CD4-positive, alpha-beta T cell (primary cell): ENCODE measurements at places on chromosomes 12 and 14.

DNA sequence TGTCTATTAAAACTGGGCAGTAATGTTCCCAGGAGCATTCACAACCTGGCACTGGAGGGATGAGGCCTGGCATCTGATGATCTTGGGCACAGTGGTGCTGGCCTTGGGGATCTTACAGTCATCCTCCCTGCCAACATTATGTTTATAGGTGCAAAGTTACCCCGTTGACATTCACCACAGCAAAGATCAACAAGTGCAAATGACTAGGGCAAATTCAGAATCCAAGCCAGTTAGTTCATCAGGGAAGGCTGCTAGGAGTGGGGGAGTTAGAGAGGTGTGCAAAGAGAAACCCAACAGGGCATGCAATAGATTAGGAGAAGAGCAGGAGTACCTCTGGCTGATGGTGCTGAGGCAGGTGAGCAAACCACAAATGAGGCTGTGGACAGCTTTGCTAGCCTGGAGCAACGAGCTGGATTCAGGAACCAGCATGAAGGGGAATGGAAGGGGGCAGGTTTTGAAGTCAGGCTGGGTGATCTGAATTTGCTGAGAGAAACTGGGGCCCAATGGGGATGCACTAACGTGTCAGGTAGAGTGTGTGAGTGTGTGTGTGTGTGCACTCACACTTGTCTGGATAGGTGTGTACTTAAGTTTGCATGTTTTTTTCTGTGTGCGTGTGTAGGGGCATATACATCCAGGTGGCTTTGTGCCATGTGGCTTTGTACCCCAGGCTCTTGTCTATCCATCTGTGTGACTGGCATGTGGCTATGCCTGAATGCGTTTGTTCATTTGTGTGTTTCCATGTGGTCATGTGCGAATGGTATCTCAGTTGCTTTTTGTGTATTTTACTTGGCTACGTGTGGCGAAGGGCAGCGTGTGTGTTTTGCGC is 1.6 kb downstream of the CISTR start:
- H3K4me1 ChIP-seq, result peaks cover 40% of the 10 kb centered on the region
- no peaks in the 10 kb centered on the region for H3K36me3 ChIP-seq
- H3K27me3 ChIP-seq, result peaks cover 55% of the 10 kb centered on the region

DNA sequence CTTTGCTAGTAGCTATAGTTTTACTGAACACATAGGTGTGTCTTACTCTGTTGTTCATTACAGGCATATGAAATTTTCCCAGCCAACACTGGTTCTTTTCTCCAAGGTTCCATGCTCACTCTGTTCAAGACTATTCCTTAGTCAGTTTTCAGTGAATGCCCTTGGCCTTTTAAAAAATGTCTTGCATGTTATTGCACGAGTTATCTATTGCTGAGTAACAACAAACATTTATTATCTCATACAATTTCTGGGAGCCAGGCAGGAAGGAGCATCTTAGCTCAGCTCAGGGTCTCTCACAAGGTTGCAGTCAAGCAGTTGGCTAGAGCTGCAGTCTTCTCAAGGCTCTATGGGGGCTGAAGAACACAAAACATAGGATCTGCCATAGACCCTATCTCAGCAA is 223.5 kb downstream of the BTG1 start:
- no peak overlapping the region for H3K4me3 ChIP-seq
- no peaks in the 10 kb centered on the region for H3K4me1 ChIP-seq
- no peak overlapping the region for H3K27ac ChIP-seq
- no peaks in the 10 kb centered on the region for H3K27me3 ChIP-seq
- H3K36me3 ChIP-seq, result no peaks in the 10 kb centered on the region
- no peak for DNase-seq

GRCh38 chr12:69720750-69721149 is 17.9 kb upstream of the RAB3IP start:
- H3K27me3 ChIP-seq, result no peaks in the 10 kb centered on the region
- H3K4me1 ChIP-seq, result no peaks in the 10 kb centered on the region
- H3K36me3 ChIP-seq, result no peaks in the 10 kb centered on the region
- H3K27ac ChIP-seq, result no peak overlapping the region

- no peak overlapping the region for H3K27ac ChIP-seq
- DNase-seq, result no peak
- H3K4me3 ChIP-seq, result no peak overlapping the region
- no peaks in the 10 kb centered on the region for H3K36me3 ChIP-seq
- no peaks in the 10 kb centered on the region for H3K27me3 ChIP-seq
These were observed 157.3 kb downstream of the DIO2 start for GRCh38 chr14:80054020-80054419.

DNA sequence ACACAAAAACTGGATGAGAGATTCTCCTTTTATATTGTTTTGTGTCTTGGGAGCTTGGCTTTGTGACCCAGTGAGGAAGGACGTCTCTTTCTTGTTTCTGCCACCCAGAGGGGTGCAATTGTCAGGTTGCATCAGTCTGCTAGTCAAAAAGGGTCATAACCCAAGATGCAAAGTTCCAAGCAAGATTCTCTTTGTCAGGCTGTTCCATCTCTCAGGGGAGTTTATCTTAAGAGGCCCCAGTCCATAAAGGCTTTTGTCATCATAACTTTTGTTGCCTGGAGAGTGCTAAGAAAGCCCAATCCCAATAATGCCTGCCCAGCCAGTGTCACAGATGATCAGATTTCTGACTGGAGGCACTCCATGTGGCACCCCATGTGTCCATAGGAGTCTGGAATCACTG is 444.9 kb downstream of the TRHDE start:
- no peaks in the 10 kb centered on the region for H3K36me3 ChIP-seq
- H3K4me1 ChIP-seq, result no peaks in the 10 kb centered on the region
- no peak overlapping the region for H3K4me3 ChIP-seq

GRCh38 chr14:52844262-52845060 is 53.1 kb upstream of the GNPNAT1 start:
- H3K27me3 ChIP-seq, result no peaks in the 10 kb centered on the region
- H3K4me1 ChIP-seq, result no peaks in the 10 kb centered on the region
- no peak overlapping the region for H3K4me3 ChIP-seq
- no peaks in the 10 kb centered on the region for H3K36me3 ChIP-seq
- H3K27ac ChIP-seq, result no peak overlapping the region

DNA sequence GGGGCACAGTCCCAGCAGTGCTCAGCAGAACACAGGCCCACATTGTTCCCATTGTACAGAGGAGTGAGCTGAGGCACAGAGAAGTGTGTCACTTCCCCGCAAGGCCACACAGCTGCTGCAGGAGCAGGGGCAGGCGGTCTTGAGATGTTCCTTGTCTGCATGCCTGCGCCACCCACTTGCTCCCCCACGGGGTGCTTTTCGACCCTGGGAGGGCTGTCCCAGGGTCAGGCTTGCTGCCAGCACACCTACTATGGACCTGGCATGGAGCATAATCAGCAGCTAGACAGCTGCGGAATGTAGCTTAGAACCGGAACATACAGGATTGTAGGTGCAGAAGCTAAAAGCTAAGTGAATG is 7.8 kb upstream of the EP400 start:
- H3K27me3 ChIP-seq, result no peaks in the 10 kb centered on the region
- H3K4me1 ChIP-seq, result no peaks in the 10 kb centered on the region
- DNase-seq, result no peak
- no peak overlapping the region for H3K27ac ChIP-seq
- no peak overlapping the region for H3K4me3 ChIP-seq
